ENCODE measurements at places on chromosomes 7 and 10.

DNA sequence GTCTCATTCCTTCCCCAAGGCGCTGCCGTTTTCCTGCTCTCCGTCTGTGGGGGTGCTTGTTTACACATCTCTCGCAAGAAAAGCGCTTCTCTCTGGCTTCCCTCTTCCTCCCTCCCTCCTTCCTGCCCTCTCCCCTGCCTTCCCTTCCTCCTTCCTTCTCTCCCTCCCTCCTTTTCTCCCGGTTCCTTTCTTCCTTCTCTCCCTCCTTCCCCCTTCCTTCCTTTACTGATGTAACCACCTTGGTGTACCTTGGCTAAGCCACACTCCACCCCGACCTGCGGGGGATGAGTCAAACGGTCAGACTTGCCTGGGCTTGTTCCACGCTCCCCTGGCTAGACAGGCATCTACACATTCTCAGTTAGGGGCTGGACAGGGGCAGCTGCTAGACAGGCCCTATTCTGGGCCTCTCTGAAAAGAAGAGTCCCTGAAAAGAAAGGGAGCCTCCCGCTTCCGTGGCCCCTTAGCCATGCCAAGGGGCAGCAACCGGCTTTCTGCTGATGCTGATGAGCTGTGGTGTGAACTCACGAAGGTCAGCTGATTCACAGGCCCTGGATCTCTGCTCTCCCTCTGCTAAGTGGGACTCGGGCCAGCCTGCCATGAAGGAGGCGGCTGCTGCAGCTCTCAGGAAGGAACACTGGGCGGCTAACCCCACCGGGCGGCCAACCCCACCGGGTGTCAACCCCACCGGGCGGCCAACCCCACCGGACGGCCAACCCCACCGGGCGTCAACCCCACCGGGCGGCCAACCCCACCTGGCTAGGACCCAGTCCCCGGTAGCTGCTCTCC, 216.8 kb downstream of the TCERG1L start:
- no peak for DNase-seq

DNA sequence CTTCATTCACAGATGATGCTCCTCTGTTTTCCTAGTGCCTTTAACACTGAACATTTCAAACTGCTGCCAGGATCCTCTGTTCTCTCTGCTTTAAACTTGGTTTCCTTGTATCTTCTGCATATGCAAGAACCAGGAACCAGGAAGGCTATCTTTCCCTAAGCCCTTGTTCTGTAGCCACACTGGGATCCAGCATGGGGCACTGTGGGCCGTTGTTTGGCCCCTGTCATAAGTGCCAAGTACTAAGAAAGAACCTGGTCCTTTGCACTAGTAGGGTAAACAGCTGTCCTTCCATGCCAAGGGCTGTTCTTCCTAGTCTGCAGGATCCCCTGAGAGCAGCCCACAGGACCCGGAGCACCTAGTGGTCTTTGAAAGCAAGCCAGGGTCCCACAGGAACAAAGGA, 49.0 kb upstream of the TRIM8 start:
- no peak for DNase-seq

DNA sequence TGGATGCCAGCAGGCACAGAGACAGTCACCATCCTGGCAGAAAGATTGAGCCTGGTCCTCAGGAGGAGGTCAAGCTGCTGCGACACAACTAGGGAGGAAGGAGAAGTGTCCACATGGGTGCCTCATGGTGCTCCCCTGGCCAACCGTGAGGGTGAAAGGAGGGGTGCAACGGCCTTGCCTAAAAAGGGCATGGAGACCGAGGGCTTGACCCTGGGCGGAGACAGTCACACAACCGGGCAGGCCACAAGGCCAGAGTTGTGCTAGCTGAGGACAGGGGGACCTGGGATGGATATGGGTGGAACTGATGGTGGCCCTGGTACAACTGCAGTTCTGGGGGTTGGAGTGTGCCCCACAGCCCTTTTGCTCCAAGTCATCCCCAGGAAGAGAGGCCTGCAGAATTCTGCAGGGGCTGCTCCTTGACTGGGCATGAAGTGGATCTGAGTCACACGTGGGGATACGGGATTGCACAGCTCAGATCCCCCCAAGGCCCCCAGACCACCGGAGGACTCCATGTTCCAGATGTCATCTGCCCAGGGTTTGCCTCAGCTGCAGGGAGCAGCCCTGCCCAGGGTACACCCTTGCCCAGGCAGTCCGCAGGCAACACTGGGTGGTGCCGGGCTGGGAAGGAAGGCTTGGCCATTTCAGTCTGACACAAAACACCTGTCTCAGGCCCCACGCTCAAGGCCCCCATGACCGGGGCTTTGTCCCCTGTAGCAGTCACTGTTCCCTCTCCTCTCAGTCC, 602.3 kb upstream of the MGMT start:
- DNase-seq: no peak

DNA sequence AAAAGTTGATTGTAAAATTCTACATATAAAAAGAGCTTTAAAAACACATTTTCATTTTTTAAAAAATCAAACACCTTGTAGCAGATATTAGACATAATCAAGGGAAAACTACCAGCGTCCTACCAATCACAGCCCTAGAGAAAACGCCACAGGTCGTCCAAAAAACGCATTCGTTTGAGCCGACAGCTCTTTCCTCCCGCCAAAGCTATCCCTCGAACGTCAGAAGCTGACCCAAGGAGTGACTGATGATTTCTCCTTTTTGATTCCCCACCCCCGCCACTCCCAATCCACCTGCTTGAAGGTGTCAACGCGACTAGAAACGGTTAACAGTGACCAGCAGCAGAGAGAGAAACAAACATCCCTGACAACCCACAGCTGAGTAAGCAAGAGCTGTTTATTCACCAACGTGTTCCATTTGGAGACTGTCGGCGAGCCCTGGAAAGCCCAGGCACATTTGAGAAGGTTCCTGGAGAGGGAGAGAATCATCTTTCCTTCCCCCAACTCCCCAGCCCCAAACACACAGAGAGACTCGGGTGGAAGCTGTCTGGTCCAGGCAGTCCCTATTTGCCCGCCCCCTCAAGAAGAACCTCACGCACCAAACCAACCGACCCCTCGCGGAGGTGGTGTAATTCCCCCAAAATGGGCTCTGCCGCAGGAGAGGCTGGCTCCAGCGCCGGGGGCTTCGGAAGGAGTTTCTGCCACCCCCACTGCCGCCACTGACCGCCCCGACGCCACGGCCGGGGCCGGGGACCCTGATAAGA, 622 bp downstream of the CPEB3 start:
- peak; percentile 42 for DNase-seq

DNA sequence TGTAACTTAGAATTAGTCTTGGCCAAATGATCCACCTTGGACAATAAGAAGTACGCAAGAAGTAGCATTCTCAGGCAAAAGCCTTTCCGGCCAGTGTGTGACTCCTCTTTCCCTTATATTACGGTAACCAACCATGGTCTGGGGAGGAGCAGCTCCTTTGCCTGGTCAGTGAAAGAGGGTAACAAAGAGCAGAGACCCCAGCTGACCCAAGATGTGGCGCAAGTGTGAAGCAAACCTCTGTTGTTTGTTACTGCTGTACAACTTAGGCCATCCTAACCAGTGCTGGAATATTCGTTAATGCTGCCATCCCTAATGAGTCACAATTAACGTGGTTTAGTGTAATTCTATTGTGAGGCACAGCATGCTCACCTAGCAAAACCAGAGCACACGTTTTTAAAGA, 44.0 kb downstream of the HIPK2 start:
- DNase-seq: no peak

GRCh38 chr7:46397591-46397990, 476.5 kb upstream of the IGFBP3 start:
- no peak for DNase-seq

DNA sequence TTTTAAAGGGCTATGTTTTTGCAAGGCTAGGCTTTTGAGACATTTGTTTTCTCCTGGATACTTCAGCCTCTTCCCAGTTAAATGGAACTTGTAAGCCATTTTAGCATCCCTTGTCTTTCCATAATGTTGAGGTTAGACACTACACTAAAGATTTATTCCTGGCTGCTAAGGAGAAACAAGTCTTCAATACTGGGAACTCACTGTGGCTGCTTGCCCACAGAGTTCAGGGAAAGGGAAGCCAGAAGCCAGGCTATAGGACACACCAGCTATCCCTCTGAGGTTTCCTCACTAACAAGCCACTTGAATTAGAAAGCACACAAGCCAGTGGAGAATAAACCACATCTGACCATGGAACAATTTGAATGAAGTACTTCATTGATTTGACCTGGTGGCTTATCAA, 421.7 kb upstream of the CHRM2 start:
- no peak for DNase-seq

DNA sequence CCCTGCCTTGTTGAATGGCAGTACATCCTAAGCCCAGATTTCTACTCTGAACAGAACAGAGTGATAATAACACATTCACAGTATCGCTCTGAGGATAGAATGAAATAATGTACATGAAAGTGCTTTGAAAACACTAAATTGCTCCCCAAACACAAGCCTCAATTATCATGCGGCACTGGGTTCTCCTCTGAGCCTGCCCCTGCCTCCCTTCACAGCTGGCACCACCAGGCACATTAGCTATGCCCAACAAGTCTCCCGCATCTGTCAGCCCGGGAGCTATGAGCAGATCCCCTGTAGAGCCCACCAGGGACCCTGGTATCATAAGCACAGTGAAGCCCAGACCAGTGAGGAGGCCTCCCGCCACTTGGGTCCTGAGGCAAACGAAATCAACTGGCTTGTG, 405.5 kb downstream of the GRID1 start:
- DNase-seq: no peak

- DNase-seq: no peak
Measured at GRCh38 chr10:128026615-128027300, 99.5 kb downstream of the MKI67 start.

- DNase-seq: no peak
Measured at GRCh38 chr7:5278766-5279165, 4.0 kb upstream of the SLC29A4 start.

DNA sequence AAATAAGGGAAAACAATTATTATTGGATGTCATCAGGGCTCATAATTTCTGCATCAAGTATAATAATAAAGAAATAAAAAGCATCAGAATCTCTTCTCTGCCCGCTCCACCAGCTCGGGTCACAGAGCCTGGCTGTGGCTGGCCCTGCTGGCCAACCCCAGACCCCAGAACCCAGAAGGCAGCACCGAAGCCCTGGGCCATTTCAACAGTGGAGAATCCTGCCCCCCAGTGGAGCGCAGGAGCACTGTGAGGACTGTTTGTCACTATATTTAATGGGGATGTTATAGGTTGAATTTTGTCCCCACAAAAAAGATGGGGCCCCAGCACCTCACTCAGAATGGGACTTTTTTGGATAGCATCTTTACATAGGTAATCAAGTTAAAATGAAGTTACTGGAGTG, 27.3 kb downstream of the DENND11 start:
- no peak for DNase-seq

DNA sequence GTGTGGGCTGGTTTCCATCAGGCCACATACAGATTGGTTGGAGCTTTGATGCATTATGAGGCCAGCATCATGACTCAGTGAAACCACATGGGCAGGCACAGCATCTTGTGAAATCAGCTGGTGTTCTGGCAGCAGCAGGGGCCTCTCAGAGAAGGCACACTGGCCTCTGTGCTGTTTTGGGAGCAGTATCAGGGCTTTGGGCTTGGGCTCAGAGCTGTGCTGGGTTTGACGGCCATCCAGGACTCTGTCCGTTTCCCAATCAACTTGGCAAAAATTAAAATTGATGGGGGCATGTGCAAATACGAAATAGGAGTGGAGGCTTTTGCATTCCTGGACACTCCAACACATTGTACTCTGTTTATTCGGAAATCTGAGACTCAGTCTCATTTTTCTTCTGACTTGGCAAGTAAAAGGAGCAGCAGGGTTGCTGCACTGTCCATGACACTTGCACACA, 190.9 kb downstream of the BMPER start:
- no peak for DNase-seq

DNA sequence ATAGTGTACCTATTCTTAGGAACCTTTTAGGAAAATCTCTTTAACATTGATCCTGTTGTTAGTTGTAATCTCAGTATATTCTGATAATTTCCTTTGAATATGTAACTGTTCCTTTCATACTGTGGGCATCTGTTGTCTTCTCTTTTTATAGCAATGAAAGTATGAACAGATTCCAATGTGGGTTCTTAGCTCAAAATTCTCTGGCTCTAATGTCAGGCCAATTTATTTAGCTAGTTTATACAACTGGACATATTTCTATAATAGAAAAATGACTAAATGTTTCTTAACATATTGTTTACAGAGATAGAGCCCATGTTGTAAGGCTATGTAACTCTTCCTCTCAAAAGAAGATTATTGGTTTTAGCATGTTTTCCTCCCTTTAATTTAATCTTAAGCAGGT, 363.2 kb downstream of the AUTS2 start:
- DNase-seq: no peak

DNA sequence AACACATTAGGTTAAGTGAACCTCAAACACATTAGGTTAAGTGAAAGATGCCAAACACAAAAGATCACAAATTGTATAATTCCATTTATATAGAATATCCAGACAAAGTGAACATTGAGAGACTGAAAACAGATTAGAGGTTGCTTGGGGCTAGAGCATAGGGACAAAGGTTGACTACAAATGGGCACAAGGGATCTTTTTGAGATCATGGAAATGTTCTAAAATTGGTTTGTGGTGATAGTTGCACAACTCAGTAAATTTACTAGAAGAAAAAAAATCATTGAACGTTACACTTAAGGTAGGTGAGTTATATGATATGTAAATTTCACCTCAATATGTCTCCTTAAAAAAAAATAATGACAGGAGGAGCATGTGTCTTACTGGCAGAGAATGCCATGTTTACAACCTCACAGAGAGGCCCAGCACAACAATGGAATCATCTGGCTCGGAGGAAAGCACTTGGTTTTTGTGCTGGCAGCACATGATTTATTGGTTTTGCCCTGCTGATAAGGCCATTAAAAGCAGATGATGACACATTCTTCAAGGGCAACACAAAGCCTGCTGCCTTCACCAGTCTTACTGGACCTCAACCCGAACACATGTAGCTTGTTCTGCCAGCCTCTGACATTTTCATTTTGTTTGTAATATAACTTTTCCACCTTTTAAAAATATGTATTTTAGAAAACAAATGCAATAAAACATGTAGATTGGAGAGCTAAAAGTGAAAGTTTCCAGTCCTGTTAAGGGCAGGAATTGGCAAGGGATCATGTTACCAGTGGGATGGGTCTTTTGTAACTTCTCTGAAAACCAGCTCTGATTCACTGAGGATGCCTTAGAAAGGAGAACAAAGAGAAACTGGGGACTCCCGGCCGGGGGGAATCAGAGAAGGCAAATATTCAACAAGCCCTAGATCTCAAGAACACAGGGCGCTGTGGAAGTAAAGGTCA, 11.9 kb upstream of the LMOD2 start:
- no peak for DNase-seq

DNA sequence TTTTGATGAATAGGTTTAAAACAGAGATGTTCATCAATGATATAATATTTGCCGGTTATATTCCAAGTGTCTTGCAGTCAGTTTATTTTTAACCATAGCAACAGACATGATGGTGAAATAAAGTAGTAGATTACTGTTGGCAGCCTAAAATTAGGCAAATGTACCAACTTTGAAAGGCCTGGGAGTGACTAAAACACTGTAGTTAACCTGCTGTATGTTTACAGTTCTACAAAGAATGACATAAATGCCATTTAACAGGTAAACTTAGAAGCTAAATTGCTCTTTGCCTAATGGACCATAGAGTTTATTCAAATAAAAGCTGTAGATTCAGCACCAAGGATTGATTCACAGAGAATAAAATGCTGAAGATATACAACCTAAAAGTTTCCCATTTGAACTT, 64.1 kb downstream of the PHTF2 start:
- no peak for DNase-seq

- DNase-seq: no peak
Measured at GRCh38 chr10:84156768-84157167, 16.8 kb upstream of the GPR15LG start.

GRCh38 chr10:59222788-59223187, 46.3 kb downstream of the PHYHIPL start:
- no peak for DNase-seq

- no peak for DNase-seq
Measured at GRCh38 chr7:55120501-55121198, 101.8 kb downstream of the EGFR start.
